ENCODE measurements at places on chromosomes 2 and 18.
A peak's percentile ranks its signal among the peaks of the same experiment; 100 is the strongest.

GRCh38 chr2:136111711-136112110 is 6.2 kb downstream of the CXCR4 start:
- no peak for DNase-seq

- DNase-seq = no peak
Measured at GRCh38 chr2:196719110-196719872, 79.8 kb downstream of the CCDC150 start.

GRCh38 chr2:85215448-85216401 is 82.5 kb downstream of the TCF7L1 start:
- no peak for DNase-seq

GRCh38 chr2:10103179-10103578 is 19.4 kb upstream of the RRM2 start:
- no peak for DNase-seq

DNA sequence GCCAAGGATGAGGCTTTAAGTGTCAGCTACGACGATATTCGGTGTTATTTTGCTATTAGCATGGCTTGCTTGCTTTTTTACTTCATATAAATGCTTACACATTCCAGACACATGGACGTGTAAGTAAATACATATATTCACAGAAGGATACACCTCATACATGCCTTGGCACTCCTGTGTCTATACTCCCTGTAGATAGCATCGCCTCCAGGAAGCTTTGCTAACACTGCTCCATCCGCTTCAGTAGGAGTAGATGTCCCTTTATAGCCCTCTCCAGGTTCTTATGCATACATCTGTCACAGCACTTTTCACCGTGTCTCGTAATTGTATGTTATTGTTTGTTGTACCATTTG is 27.5 kb upstream of the KCTD1 start:
- DNase-seq = no peak

DNA sequence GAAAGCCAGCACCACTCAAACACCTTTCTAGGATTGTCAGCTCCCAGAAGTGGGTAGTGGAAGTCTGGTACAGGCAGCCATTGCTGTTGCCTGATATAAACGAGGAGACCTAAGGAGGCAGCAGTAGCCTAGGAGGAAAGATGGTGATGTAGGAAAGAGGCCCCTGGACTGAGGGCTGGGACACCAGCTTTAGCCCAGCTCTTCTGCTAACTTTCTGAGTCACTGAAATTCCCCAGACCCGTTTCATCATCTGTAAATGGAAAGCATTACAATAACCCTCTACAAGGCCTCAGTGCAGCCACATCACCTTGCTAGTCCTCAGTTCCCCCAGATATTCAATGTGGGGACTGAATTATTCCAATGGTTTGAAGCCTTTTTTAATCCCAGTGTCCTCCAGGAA is 336.5 kb downstream of the TNS1 start:
- no peak for DNase-seq

- DNase-seq = no peak
Measured at GRCh38 chr18:63974991-63975390, 5.1 kb downstream of the SERPINB8 start.

GRCh38 chr2:137405496-137405895 is 558.8 kb upstream of the HNMT start:
- no peak for DNase-seq

- DNase-seq = no peak
Measured at GRCh38 chr2:133352719-133353118, 215.5 kb downstream of the NCKAP5 start.

DNA sequence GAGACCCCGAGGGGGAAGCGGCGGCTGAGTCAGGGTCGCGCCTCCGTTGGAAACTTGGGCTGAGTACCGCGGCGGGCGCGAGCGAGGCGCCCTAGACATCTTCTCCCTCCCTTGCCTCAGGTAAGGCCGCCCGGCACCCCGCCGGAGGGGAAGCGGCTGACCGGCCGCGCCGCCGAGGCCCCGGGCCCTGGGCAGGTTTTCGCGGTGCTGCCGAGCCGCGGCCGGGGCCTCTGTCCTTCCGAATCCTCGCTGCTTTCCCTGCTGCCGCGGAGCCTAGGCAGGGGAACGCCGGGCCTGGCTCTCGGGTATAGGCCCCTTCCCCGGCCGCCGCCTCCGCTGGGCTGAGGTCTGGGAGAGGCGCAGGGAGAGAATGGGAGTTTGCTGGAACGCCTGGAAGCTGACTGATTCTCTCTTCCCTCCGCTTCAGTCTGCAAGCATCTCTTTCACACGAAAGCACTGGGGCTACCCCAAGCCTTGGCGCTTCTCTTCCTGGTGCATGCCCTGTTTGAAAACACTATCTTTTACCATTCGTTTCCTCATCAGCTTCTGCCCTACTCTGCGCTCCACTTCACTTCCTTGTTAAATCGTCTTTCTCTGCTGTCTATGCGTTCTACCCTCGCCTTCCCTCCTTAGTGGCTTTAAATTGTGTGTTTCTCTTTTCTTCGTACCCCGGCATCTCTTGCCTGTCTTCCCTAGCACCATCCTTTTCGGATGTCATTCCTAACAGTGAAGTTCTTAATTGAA is 652 bp downstream of the PPM1B start:
- DNase-seq = peak; percentile 46

DNA sequence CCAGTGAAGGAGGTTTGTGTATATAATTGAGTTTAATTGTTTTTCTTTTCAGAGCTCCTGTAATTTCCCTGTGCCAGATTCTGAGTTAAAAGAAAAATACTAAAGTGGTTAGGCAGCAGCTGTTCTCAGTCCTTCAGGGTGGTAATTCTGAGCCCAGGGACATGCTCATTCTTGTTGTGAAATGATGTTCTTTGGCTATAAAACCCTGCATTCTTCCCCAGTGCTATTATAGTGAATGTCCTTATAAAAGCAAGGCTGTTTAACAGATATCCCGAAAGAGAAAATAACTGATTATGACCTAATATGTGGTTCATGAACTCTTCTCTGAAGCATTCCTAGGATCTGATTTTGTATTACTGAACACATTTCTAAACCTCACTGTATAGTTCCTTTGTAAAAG is 34.0 kb downstream of the ADAM23 start:
- no peak for DNase-seq

- peak; percentile 12 for DNase-seq
Measured at GRCh38 chr18:75029481-75029880, 179.5 kb downstream of the PTGR3 start.

- DNase-seq = no peak
Measured at GRCh38 chr2:109374548-109375130, 239.1 kb downstream of the SEPTIN10 start.

- no peak for DNase-seq
Measured at GRCh38 chr2:5125017-5125730, 567.0 kb upstream of the SOX11 start.

All from activated gamma-delta T cell treated with Interleukin-2 at 50 U/mL for 16 hours (primary cell).